AG04449 (cell line): ENCODE measurements at places on chromosomes 6 and 20.
A peak's percentile ranks its signal among the peaks of the same experiment; 100 is the strongest.

- no peak for DNase-seq
These were observed 1.7 kb downstream of the STXBP5 start for GRCh38 chr6:147205690-147206600.

GRCh38 chr6:129513471-129513870 is 196.5 kb downstream of the ARHGAP18 start:
- no peak for DNase-seq

- DNase-seq, result no peak
These were observed 152.7 kb downstream of the EYA4 start for GRCh38 chr6:133393891-133394290.

DNA sequence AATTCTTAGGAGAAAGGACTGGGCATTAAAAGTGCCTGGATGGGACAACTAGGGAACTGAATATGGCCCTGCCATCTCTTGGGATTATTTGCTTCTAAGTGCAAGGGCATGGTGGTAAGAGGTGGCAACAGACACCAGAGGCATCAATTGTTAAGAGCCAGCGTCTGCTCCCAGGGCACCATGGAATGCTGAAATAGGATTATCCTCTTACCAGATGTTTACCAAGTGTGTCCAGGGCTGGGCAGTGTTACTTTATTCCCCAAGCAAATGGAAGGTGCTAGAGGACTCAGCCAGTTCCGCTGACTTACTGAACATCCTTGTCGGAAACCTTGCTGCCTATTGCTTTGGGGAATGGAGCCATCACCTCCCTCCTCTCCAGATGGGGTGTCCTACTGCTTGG is 273.6 kb upstream of the SUPT3H start:
- no peak for DNase-seq

DNA sequence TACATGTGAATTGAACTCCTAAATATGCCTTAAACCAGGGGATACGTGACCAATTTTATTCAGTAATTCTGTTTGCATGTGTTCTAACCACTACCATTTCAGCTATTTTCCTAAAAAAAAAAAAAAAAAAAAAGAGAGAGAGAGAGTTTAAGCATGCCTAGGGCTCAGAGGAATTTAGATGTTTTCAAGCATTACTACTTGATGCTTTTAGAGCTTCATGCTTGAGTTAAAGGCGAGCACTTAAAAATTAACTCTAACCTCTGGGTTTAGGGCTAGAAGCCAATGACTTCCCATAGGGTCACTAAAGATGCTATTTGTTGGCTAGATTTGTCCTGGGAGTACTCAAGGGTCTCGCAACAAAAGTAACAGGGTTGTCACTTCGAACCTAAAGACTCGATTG is 217.7 kb downstream of the ATXN1 start:
- DNase-seq, result no peak

DNA sequence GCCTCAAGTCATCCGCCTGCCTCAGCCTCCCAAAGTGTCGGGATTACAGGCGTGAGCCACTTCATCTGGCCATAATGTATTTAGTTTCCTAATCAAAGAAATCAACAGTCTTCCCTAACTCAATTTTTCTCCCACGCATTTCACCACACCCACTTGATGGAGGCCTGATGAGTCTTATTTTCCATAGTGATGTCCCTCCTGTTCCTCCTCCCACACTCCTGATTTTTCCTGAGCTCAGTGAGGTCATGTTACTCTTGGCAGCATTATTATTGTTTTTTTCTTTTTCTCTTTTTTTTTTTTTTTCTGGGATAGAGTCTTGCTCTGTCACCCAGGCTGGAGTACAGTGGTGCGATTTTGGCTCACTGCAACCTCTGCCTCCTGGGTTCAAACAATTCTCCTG is 8.9 kb downstream of the ABRACL start:
- DNase-seq, result peak; percentile 23

DNA sequence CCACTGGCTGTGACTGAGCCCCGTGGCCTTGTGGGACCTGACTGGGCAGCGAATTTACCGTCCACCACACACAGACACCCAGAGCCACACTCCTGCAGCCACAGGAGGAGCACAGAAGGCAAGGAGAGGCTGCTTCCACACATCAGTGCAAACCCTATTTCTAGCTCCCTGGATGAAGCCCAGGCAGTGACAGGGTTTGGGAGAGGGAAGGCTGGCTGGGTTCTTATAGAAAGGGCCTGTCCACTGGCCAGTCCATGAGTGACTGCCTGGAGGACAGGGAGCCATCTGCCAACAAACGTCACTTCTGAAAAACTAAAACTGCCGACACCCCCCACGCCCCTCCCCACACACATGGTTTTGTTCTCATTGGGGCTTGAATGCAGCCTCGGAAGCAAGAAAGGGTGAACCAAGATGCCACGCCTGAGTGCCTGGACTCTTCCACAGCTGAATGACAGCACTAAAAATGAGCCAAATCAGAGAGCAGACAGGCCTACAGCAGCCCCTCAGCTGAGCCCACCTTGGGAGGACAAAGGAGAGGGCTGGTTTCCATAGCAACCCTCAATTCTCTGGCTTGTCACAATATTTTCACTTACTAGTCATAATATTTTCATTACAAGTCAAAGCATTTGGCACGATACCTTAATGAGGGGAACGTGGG is 38.4 kb downstream of the RRBP1 start:
- DNase-seq, result no peak

GRCh38 chr20:64238115-64238825 is 17.3 kb upstream of the PCMTD2 start:
- DNase-seq, result no peak

DNA sequence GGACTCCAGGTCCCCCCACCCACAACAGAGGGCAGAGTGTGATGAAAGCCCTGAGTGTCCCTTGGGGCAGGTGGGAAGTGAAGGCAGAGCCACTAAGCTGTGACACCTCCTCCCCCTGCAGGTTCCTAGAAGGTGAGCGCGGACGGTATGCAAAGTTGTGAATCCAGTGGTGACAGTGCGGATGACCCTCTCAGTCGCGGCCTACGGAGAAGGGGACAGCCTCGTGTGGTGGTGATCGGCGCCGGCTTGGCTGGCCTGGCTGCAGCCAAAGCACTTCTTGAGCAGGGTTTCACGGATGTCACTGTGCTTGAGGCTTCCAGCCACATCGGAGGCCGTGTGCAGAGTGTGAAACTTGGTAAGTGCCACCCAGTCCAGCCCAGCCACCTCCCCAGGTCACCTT is 159.6 kb upstream of the RNF24 start:
- DNase-seq, result no peak

DNA sequence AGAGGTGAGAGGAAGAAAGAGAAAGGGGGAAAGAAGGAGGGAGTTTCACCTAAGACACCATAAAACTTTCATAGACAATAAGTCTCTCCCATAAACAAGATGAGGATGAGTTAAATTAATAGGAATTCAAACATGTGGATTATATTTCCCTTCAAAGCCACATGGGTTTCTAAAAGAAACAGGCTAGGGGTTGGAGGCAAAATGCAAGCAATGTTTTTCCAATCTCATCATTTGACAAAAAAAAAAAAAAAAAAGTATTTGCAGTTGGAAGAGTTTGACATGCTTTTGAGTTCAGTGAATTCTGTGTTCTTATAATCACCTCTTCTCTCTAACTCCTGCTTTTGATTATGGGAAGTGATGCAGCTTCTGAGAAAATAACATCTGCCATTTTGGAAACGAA is 286.5 kb upstream of the PRND start:
- peak; percentile 44 for DNase-seq

DNA sequence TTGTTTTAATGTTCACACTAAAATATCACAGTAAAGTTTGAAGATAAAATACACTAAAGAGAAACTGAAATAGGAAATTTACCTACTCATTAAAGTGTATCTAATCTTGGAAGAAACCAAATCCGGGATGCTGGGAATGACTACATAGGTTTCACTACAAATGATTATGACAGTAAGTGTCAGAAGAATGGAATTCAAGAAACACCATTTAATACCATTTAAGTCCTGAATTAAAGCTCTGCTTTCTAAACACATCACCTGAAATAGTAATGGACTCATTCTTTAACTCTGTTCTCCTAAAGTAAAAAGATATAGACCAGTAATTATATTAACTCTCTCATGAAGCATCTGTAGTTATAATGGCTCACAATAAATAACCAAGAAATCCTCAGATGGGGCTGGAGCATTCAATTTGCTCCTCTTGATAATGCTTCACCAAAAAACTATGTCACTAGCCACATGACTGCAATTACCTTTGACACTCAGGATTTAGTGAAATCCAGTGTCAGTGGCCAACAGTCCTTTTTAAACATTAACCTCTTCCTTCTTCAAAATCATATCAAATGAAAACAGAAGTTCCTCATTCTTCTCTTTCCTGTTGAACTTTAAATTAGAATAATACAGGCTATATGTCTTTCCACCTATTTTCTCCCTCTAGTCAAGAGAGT is 41.4 kb downstream of the MAP7 start:
- DNase-seq, result no peak

DNA sequence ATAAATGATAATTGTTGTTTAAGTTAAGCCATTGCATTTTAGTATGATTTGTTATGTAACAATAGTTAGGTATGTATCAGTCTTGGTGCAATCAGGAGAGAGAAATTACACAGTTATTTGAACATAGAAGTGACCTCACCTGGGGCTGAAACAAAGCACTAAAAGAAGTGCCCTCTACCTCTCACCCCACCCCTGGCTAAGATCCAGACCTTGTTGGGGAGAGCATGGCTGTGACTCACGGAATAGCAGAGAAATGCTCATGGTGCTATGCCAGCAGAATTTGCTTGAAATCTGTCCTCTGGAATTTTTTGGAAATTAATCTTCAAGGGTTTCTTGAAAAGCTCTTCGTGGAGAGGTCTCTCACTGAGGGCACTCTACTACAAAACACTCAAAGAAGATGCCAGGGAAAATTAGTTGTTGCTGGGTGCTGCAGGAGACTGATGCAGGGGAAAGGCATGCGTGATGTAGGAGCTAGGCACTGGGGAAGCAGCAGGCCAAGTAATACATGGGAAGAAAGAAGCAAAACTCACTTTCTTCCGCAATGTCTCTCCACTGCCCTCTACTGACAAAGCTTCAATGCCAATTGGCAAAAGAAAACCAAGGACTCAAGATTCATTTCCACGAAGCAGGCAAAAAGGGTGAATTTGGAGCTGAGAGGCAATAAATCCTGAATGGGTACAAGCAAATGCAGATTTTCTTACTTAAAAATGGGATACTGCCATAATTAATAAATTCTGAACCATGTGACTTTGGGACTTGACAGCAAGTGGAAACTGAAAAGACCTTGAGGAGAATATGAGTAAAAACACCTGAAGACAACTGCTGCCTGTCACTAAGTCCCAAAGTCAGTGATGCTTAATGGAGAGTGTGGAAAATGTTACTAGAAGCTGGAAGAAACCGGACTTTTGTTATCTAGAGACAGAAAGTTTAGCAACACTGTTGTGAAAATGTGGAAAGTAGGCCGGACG is 136.3 kb upstream of the ZNF184 start:
- DNase-seq, result no peak

DNA sequence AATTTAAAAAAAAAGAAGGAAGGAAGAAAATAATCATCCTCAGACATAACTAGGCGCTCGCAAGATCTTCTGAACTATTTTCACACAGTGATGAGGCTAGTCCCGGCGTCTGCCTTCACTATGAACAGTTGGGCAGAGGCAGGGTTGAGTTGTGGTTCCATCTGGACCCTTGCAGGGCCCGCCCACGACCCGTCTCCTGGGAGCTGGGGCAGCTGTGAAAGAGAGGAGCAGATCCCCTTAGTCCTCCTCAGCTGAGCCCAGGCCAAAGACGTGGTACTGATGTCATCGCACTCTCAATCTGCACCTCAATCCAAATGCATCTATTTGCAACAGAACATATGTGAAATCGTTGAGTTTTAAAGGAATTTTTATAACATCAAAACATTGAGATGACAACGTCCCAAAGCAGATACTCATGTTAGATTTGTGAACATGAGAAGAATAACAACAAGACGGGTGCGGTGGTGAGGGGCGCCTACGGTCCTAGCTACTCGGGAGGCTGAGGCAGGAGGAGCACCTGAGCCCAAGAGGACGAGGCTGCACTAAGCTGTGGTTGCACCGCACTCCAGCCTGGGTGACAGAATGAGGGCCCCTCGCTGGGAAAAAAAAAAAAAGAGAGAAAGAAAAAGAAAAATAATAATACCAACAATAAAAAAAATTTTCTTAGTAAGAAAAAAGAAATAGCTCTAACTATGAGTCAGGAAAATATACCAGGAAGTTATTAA is 15.3 kb downstream of the TCFL5 start:
- DNase-seq, result no peak

- no peak for DNase-seq
These were observed 193.4 kb downstream of the BACH2 start for GRCh38 chr6:90103056-90103800.

DNA sequence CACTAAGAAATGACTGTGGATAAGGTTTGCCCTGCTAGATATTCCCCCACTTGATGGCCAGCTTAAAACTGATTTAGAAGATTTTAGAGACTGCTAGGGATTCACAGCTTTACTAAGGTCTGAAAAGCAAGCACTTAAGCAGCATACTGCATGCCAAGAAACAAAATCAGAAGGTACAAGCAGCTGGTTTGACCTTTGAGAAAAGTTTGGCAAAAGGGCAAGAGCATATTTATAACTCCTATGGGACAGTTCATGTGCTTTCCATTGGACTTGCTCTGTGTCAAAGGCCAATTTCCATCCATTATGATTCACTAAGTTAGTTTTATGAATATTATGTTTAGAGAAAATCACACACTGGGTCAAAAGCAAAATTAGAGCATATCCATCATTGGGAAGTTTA is 402.8 kb downstream of the PKHD1 start:
- no peak for DNase-seq

DNA sequence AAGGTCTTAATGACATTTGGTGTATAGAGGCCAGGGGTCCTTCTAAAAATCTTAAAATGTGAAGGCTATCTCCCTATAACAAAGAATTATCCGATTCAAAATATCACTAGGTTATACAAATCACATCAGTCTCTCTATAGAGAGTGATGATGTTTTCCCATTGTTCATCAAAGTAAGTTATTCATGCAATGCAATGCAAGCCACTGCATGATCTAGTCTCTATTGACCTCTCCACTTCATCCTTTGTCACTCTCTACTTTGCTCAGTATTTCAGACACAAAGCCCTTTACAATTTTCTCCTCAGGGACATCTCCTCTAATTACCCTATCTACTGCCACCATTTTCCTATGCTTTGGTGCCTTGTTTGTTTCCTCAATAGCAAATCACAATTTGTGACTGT is 628.0 kb downstream of the HTR1B start:
- no peak for DNase-seq

DNA sequence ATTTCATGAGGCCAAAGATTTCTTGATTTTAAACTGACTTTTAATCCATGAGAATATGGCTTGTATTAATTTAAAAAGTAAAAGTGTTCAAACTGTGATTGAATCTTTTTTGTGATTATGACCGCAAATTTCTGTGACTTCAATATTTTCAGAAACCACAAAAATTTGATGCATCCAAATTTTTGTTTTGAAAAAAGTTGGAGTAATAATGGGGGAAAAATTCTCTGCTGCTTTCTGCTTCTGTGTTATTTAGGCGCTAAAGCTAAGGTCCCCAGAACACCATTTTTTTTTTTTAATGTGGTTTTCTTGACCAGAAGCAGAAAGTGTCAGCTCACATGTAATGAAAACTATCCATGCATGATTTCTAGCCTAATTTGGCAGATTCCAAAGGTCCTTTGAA is 65.3 kb downstream of the GRIK2 start:
- DNase-seq, result no peak
